Pulmonary artery endothelial cell (primary cell): ENCODE measurements at places on chromosomes 1 and 21. TPM values are rescaled to one million over a fixed set of nuclear protein-coding genes. Genes with fewer than 3 reads are reported as not detected.

The ANXA9 gene
- total RNA-seq = not detected in 2 replicates

The AK4 gene
- total RNA-seq = 28.1 and 40.6 TPM in 2 replicates

The GUCA2A gene
- total RNA-seq = not detected in 2 replicates

GRCh38 chr1:54173681-54174080 is 20.9 kb upstream of the CDCP2 start:
- no peak for DNase-seq

- no peak for DNase-seq
Measured at GRCh38 chr1:61247051-61247825, 164.9 kb downstream of the NFIA start.

- no peak for DNase-seq
Measured at GRCh38 chr1:23872421-23872820, 4.3 kb upstream of the FUCA1 start.

GRCh38 chr1:61182049-61182448 is 99.7 kb downstream of the NFIA start:
- DNase-seq = peak; percentile 45

DNA sequence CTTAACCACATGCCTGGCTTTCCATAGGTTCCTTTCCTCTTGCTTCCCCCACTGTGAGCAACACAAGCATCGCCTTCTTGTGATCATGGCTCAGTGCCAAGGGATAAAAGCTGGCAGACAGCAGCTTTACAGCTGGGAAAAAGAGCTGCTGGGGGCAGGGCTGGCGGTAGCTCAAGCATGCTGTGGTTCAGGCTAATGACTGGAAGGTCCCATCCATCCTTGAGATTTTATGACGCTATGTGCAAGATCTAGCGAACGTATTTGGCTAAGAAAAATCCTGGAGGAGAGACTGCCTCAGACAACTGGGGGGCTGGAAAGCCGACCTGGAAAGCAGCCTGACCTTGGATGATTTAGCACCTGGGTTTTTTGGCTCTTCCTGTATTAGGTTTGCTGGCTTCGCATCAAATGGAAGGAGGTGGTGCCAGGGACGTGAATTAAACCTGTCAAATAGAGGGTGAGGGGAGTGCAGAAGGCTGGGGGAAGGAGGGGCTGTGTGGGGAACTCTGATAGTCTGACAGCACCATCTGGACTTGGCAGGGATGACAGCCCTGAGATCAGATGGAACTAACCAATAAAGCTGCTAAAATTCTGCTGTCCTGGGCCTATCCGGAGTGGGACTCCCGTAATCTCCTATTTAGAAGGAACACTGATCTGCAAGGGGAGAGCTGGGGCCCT is 34.8 kb downstream of the ZMYND12 start:
- peak; percentile 33 for DNase-seq
